Dermis blood vessel endothelial cell (primary cell): ENCODE measurements at places on chromosomes 3 and 15.

DNA sequence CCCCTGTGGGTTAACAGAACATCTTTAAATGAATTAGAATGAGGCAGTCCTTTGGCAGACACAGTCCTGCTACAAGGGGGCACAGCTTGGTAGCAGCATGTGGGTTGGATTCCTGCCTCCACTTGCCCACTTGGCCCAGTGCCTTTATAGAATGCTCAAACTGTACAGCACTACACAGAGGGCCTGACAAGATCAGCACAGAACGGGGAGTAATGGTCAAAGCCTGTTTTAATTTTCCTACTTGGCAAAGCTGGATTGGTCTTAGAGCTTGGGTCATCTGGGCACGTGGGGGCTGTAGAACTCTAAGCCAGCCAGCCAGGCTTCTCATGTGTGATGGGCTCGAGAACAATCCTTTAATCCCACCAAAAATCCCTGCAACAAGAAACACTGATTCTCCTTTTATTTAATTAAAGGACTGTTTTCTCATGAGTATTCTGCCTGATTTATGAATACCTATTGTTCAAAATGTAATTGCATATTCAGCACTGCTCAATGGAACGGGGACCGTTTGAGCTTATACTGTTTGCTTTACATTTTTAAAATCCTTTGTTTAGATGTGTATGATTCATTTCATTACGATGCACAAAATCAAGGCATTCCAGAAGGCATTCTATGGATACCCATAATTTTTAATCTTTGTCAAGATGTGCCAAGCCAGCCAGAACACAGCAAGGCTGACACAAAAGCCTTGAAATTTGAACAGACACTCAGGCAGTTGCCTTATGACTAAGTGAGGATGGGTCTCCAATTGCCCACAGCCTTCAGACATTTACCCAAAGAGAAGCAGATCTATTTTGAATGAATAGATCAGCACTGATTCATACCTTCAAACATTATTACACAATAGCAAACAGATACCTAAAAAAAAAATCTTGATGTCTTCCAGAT is 249.3 kb upstream of the TGFBR2 start:
- peak; percentile 56 for DNase-seq

DNA sequence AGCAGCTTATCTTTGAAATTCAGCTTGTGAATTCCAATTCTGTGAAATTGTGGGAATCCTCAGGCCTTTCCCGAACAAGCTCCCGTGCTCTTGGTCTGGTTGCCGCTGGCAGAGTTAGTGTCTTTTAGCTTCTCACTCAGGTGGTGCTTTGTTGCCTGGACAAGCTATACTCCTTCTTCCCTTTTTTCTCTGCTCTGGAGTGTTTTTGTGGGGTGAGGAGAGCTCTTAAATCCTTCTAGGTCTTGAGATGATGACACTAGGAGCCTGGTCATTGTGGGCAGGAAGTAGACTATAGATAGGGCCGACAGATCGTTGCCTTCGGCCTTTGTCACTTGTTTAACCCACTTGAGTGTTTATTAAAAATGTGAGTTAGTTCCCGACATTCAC is 93.8 kb downstream of the SLCO3A1 start:
- no peak for DNase-seq

DNA sequence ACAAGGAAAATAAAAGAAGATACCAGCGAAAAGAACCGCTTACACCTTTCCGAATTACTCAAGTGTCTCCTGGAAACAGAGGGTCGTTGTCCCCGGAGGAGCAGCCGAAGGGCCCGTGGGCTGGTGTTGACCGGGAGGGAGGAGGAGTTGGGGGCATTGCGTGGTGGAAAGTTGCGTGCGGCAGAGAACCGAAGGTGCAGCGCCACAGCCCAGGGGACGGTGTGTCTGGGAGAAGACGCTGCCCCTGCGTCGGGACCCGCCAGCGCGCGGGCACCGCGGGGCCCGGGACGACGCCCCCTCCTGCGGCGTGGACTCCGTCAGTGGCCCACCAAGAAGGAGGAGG is 325 bp downstream of the ALCAM start:
- DNase-seq, result peak; percentile 54

DNA sequence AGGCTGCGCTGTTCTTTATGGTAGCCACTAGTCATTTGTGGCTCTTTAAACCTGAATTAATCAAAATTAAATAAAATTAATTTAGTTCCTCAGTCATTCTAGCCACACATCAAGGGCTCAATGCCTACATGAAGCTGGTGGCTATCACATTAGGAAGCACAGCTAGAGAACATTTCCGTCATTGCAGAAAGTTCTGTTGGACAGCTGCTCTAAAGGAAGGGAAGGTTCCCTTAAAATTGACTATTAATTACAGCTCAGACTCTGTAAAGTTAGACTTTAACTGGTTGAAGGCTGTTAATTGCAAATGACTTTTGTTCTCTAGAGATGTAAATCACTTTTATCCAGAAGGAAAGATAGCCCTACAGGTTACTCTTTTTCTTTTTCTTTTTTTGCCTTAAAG is 202.7 kb upstream of the ADAMTS9 start:
- peak; percentile 39 for DNase-seq

- no peak for DNase-seq
These were observed 8.6 kb downstream of the GABRR3 start for GRCh38 chr3:98026425-98027084.

GRCh38 chr3:13233487-13234485 is 160.6 kb upstream of the IQSEC1 start:
- DNase-seq, result no peak

DNA sequence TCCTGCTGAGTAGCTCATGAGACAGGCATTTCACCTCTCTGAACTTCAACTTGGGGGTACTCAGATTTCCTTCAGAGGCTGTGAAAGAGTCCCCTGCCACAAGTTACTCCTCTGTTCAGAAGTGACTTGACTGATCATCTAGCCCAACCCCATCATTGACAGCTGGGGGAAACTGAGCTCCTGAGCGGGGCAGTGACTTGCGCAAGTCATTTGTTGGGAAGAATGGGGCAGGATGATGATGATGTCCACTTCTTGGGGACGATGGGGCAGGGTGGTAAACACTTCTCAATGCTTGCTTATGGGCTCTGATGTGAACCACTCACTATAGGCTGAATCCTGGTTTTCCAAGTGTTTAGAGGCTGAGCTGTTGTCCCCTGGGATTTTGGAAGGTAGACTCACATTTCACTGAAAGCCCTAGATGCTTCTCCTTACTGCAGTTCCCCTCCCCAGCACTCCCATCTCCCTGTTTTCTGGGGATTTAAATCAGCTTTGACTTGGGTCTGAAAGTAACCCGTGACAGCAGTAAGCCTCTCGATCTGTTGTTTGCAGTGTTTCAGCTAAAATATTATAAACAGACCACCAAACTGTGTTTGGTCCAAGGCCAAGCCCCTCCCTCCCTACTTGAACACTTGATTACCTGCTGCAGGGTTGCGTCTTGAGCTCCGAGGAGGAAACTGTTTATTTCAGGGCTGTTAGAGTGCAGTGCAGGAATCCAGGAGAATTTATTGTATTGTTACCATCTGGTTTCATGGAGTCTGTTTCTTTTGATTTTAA is 25.1 kb downstream of the SMAD3 start:
- DNase-seq, result no peak

DNA sequence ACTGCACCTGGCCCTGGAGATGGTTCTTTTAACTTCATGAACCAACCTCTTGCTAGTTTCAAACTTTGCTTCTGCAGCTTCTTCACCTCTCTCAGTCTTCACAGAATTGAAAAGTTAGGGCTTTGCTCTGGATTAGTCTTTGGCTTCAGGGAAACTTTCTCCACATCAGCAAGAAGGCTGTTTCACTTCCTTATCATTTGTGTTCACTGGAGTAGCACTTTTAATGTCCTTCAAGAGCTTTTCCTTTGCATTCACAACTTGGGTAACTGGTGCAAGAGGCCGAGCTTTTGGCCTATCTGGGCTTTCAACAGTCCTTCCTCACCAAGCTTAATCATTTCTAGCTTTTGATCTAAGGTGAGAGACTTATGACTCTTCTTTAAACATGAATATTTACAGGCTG is 15.7 kb upstream of the TM2D3 start:
- DNase-seq, result no peak

- DNase-seq, result no peak
These were observed 49.1 kb upstream of the UTS2B start for GRCh38 chr3:191379446-191379845.

GRCh38 chr15:72365844-72366243 is 10.0 kb downstream of the HEXA start:
- no peak for DNase-seq

DNA sequence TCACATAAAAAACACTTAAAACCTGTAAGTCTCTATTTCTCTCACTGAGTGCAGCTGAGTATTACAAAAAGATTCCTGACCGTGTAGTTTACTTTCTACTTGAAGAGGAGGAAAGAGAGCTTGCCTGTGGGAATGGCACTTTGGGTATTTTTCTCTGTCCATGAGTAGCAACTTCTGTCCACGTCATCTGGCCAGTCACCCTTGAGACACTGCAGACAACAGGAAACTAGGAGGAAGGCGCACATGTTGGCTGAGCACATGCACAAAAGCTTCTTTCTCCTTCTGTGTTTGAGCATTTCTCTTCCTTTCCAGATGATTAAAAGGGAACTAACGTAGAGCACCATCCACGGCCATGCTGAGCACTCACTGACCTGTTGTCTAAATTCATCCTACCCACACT is 19.7 kb downstream of the STARD5 start:
- DNase-seq, result peak; percentile 13

DNA sequence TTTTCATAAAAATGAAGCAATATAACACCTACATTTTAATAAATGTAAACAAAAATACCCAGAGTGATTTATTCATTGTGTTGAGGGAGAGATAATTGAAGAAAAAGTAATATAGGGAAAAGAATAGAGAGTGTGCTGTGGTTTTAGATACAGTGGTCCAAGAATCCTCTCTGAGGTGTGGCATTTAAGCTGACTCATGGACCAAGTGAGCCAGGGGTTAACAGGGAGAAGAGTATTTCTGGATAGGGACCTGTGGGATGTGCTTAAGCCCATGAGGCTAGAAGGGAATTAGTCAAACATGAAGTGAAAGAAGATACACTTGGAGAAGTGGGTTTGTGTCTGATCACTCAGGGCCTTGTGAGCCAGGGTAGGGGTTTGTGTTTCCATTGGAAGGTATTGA is 680.7 kb upstream of the GRM7 start:
- no peak for DNase-seq

DNA sequence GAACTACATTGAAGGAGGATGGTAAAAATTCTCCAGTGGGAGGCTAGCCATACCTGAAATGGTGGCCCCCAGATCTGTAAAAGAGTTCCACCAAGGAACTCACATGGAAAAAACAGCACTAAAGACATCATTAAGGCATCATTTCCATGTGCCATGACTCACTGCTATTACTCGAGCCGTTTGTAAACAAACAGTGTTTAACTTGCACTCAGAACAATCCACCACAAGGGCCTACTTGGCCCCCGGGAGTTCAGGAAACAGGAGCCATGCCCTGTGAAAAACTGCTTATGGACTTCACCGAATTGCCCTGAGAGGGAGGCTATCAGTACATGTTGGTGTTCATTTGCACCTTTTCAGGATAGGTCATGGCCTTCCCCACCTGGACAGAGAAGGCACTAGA is 18.2 kb downstream of the CCR4 start:
- peak; percentile 58 for DNase-seq

GRCh38 chr3:99111235-99111634 is 209.7 kb upstream of the DCBLD2 start:
- no peak for DNase-seq

DNA sequence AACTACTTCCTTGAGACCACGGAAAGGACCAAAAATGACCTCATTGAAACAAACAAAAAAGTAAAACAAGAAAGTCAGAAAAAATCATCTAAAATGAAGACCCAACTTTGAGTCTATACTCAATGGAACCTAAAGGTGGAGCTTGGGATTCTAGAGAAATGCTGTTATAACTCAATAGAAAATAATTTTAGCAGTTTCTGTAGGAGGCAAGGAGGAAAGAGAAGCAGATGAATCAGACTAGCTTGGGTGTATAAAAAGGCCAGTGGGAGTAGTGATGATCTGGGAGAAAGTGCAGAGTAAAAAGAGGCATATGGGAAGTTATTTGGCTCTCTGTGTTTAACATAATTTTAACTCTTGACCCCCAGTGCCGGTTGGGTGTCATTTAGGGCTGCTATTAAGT is 94.4 kb downstream of the TMCO5A start:
- no peak for DNase-seq

- DNase-seq, result no peak
These were observed 35.8 kb downstream of the CTNNB1 start for GRCh38 chr3:41234823-41235721.

- DNase-seq, result peak; percentile 36
These were observed 129.0 kb upstream of the THBS1 start for GRCh38 chr15:39451871-39452270.

DNA sequence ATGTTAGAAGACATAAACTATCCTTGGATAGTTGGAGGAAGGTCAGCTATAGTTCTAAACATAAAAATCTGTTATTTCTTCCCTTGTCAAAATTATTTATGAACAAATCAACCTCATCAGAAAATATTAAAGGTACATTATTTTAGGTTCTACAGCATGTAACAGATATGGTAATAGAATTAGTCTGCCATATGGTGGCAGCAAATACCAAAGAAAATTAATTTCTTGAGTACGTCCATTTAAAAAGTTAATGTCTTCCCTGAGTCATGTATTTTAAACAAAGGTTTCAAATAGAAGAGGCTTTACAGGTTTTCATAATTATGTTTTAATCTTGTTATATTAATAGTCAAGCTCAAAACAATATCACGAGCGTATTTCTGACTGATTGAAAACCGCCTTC is 17.9 kb upstream of the ANKRD28 start:
- DNase-seq, result peak; percentile 84

GRCh38 chr3:131976448-131976847 is 58.4 kb downstream of the CPNE4 start:
- no peak for DNase-seq

DNA sequence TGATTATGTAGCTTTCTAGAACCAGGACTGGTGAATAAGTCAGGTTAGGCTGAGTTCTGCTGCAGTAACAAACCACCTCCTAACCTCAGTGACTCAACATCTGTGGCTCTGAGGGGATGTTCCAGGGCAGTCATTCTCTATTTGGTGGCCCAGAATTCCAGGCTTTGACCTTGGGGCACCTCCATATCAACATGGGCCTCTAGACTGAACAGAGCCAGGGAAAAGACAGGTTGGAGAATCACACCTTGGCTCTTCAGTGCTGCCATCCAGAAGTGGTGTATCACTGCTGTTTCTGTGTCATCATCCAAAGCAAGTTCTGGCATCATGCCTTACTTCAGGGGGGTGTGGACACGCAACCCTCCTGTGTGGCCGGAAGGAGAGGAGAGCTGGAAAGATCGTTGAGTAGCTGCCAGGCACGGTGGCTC is 15.3 kb downstream of the ZBTB47 start:
- no peak for DNase-seq

GRCh38 chr3:125200731-125201139 is 11.8 kb downstream of the SLC12A8 start:
- DNase-seq, result no peak

DNA sequence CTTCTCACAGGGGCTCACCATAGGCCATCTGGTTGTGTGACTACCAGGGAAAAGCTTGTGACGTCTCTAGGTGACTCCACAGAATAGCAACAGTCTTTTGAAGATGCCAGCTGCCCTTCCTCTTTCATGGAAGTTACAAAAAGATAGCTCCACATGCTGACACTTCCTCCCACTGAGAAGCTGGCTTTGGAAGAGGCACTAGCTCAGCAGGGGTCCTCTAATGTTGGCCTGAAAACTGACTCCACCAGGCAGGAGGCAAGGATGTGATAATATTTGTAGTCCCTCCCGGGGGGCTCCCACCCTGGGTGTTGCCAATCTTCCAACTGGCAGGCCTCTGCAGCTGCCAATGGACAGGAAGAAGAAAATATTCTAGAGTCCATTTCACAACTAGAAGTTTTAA is 343.5 kb downstream of the NEK10 start:
- DNase-seq, result no peak
